ENCODE measurements at places on chromosomes 3 and 15.

DNA sequence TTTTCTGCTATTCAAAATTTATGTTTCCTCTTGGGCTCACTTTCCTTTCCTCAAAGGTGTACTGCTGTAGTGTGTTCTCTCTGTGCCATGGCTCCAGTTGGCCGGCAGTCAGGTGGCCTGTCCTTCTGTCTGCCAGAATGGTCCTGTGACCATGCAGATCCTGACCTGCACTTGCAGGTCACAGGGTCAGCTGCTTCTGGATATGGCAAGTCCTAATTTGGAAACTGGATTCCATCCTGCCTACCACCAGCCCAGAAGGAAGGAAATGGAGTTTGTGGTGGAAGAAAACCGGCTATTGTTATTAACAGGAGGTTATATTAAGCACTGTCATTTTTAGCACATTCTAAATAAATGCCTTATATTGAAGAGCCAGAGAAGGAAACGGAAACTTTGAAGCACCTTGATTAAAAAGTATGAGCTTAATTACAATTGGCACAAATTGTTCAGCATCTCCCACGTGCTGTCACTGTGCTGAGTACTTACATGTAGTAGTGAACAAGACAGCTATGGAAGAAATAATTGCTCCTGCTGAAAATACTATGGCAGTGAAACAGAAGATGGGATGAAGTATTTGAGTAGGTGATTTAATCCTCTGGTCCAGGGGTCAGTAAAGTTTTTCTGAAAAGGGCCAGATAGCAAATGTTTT is 362.8 kb downstream of the PTPRG start:
- no peak for DNase-seq

GRCh38 chr15:78599189-78599588 is 21.6 kb downstream of the CHRNA3 start:
- no peak for DNase-seq

DNA sequence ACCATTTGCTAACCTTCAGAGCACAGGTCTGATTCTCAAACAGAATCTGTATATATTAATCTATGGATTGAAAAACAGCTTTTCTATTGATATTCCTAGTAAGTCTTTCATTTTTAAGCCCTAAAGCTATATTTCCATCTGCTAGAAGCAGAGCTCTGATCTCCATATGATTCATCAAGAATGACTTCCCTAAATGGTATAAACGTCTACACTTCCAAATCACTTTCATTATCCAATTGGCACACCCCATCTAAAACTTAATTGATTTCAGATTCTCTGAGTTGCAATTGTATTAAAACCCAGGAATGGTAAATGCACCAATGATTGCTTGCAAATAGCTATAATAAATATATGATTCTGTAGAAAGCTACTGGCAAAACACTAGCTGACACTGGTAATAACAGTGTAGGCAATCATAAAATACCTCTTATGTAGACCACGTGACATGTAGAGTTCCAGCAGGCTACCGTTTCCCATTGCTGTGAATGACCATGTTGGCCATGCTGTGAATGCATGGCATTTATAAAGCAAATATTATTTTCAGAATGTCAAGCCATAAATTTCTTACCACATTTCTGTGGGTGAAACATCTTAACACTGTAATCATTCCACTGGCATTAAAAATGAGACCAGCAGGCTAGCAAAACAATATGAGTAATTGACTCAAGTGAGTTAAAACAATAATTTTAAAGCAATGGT is 226.0 kb downstream of the ZMAT3 start:
- no peak for DNase-seq

GRCh38 chr3:43484926-43485488 is 136.8 kb downstream of the ANO10 start:
- no peak for DNase-seq

DNA sequence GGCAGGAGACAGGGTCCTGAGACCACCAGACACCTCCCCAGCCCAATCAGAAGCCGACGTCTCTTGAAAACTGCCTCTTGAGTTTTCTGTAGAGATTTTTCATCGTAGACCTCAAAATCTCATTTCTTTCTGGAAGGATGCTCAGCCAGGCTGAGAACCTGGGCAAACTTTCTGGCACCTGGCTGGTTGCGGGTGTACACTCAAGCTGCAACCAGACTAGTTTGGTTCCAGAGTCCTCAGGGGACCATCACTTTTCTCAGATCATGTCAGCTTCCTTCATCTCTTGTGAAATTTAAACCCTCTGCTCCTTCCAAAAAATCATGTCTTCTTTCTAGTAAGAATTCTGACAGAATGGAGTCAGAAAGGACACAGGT is 45.1 kb downstream of the CMTM7 start:
- DNase-seq: no peak

- no peak for DNase-seq
These were observed 9.8 kb downstream of the CSK start for GRCh38 chr15:74791667-74792066.

- DNase-seq: peak; percentile 33
These were observed 173.8 kb upstream of the BCL6 start for GRCh38 chr3:187919048-187919447.

GRCh38 chr3:71443332-71443731 is 140.2 kb downstream of the FOXP1 start:
- DNase-seq: no peak

DNA sequence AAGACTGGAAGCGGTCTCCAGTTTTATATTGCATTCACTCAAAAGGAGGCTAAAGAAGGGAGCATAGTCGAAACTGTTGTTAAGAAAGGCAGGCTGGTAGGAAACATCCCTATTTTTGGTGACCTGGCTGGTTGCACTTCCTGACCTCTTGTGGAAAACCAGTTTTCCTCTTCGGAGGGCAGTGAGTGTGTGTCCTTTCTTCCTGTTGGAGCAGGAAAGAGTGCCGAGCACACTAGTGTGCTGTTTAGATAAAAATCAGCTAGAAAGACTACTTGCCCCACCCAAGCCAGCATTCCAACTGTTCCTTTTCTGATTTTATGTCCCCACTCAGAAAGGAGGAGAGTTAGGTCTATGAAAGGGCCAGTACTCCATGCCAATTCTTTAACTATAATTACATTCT is 65.1 kb upstream of the CCR4 start:
- no peak for DNase-seq

DNA sequence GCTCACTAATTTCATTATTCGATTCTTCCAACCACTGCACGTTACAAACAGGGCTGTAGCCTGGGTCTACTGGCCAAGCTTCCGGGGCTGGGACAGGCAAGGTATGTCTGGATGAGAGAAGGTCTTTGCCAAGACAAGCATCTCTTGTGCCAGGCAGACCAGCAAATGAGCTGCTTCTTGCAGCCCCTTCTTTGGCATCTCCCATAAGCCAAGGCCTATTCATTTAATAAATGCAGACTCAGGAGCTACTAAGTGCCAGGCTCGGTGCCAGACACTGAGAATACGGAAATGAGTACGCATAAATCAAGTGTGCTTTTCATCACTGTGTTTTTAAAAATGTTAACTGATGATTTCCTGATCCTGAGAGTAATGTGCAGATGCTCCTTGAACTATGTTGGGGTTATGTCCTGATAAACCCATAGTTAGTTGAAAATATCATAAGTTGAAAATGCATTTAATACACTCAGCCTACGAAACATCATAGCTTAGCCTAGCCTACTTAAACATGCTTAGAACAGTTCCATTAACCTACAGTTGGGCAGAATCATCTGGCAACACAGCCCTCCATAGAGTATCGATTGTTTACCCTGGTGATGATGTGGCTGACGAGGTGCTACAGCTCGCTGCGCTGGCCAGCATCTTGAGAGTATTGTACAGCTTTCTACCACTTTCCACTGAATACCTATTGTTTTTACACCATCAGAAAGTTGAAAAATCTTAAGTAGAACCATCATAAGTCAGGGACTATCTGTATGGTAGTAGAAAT is 135.0 kb upstream of the CTDSPL start:
- DNase-seq: no peak

DNA sequence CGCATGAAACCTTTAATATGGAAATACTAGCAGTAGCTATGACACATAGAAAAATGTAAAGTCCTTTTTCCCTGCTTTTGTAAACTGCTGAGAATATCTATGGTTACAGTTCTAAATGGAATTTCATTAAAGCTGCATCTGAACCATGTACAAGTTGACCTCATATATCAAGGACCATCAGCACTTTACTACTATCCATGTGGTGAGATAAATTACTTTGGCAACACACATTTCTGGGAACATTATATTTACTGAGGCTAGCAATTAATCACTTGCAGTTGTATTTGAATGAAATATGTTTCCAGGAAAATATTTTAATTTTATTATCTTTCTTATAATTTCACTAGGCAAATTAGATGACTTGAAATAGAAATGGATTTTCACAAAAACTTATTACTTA is 545.5 kb downstream of the NAALADL2 start:
- DNase-seq: no peak

DNA sequence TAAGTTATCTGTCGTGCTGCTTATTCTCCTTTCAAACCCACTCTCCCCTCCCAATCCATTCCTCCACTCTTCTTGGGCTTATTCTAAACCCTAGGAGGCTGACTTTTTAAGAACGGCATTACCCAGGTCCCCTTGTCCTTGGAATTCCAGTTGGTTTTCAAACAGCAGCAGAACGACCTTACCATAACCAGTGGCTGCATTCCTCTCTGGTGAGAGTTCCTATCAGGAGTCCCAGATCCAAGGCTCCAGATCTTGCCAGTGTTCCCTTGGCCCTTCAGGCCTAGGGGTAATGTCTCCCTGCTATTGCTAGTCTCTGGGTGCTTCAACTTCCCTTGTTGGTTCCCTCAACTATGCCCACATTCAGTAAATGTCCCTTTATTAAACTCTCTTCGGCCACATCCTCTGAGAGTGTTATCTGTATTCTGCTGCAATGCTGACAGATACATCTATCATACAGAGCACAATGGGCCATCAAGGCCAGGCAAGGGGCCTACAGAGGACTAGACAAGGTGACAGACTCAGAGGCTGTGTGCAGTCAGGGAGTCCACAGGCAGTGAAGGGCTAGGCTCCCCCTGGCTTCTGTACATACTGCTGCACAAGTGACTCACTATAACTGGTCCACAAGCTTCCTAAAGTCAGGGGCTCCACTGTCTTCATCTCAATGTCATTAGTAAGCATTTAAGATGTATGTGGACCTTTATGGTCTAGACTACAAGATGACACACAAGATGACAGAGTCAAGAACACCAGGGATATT is 10.1 kb downstream of the LYSMD2 start:
- no peak for DNase-seq

DNA sequence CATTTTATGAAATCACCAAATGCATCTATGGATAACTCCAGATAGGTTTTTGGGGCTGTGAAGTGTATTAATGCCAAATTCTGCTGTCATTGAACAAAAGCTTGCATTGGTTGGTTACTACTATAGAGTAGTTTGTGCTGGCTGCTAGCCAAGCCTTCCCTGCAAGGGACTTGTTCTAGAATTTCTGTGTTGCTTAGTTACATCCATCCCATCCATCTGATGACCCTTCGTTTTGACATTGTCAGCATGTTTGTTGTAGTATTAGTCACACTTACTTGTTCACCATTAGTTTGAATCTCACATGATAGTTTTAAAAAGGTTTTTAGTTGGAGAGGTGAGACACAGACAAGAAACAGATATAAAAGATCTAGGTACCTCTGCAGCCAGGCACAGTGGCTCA is 7.0 kb upstream of the NIPA2 start:
- no peak for DNase-seq

GRCh38 chr3:157370867-157371266 is 65.8 kb upstream of the PTX3 start:
- no peak for DNase-seq

DNA sequence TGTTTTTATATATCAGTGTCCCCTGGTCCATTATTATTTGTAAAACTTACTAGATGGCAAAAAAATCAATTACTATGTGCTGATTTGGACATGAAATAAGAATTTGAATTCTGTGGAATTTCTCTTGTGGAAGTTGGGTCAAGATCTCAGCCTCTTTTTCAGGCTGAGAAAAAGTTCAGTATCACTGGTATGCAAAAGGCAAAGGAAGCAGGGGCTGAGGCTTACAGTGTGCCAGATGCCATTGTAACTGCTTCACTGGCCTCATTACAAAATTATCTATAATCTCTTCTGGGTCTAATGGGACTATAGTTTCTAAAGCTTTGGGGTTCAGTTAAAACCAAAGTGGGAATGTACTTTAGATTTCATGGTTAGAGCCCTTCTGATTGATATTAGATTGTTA is 125.9 kb upstream of the SLC7A14 start:
- DNase-seq: no peak

GRCh38 chr3:123021388-123021787 is 6.2 kb downstream of the SEMA5B start:
- DNase-seq: no peak

DNA sequence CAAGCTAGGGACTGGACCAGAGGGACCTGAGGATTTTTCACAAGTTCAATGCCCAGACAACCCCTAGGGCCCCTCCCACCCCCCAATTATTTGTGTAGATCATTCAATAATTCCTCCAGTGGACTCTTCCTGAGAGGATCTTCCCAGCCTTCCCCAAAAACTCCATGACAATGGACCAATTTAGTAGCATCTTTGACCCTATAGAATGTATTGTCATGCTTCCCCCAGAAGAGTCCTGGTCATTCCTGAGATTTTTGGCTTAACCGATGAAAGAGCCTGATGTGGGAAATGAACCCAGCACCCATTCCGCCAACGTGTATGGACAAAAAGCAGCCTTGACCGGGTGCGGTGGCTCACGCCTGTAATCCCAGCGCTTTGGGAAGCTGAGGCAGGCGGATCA is 119.2 kb upstream of the RNF7 start:
- DNase-seq: no peak

DNA sequence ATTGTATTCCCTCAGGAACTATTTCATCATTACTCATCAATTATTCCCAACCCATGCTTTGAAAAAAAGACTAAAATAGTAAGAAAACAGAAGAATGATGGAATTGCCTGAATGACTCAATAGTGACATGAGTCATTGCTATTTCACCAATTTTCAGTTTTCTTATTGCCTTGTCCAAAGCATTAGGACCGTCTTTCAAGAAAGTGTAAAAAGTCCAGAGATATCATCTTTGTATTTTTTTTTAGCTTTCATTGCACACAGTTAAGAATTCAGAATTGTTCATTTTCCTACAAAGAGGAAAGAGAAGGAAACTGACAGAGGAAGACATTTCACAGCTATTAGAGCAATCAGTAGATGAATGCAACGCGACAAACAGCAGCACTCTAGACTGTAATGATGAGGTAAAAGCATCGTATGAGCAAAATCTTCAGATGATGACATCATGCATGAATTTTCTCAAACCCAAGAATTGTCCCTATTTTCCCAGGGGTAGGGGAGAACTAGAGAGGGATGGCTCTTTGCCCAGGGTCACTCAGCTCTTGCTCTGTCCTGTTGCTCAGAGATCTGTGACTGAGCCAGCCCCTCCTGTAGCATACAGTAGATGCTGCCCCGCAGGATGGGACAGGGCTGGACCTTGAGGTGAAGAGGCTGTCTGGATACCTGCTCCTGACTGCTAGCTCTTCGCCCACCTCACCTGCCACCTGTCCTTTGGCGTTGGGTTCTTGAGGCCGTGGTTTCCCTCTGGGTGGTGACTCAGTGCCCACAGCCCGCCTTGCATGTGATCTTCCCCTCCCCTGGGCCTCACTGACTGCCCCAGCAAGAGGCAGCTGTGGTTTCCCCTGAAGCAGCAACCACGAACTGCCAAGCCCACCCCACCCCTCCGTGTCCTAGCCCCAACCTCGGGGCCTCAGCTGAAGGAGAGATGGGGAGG is 84.8 kb downstream of the PPCDC start:
- DNase-seq: peak; percentile 19

- DNase-seq: no peak
These were observed 4.1 kb upstream of the P4HTM start for GRCh38 chr3:48985831-48986376.

GRCh38 chr3:50100386-50100785 is 11.7 kb downstream of the RBM5 start:
- DNase-seq: no peak
